Activated naive CD8-positive, alpha-beta T cell treated with anti-CD3 and anti-CD28 coated beads for 36 hours (primary cell): ENCODE measurements at places on chromosomes 13 and 19. TPM values are rescaled to one million over a fixed set of nuclear protein-coding genes. Genes with fewer than 3 reads are reported as not detected.

Gene KHSRP
- total RNA-seq: 483 TPM

DNA sequence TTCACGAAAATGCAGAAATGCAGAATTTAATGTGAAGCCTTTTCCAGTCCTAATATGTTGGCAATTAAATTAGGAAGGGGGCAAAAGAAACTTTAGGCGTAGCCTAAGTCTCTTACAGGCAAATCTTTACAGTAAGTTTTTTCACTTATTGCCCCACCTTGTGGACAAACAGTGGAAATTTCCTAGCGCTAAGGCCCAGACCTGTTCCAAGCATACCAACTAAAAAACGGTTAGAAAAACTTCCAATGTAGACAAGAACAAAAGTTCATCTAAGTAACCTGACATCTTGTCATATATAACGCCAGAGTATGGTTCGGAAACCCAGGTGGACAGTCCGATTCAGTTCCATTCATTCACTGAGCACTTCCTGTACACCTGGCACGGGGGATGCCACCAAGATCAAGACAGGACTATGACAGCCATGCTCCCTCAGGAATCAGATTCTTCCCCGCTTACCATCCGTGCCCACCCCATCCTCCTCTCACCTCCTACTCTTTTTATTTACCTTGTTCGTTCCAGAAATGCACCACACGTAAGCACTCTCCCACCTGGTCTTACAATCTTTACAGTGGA, 4.9 kb downstream of the ZAR1L start:
- peaks cover 20% of the 10 kb centered on the region for H3K4me1 ChIP-seq
- no peak for DNase-seq
- no peaks in the 10 kb centered on the region for H3K36me3 ChIP-seq
- H3K4me3 ChIP-seq: no peak overlapping the region
- no peak overlapping the region for H3K27ac ChIP-seq

Gene HIPK4
- total RNA-seq: not detected

Gene C1QTNF9B
- total RNA-seq: not detected

DNA sequence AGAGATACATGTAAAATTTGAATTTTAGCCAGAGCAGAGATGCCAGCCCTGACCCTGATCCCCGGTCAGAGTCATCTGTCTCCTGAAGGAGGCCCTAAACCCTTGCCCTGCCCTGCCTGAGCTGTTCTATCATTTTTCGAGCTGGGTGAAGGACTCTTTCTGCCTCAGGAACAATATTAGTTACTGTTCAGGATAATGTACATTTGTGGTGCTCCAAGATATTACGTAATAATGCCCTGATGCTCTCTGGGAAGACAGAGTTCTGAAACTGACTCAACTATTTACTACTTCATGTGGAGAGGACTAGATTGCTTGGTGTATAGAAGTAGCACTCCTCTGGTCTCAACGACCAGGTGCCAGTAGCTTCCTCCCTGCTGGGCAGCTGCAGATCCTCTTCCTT, 37.9 kb upstream of the UBL3 start:
- H3K27ac ChIP-seq: no peak overlapping the region
- H3K27me3 ChIP-seq: no peaks in the 10 kb centered on the region
- no peak for DNase-seq

DNA sequence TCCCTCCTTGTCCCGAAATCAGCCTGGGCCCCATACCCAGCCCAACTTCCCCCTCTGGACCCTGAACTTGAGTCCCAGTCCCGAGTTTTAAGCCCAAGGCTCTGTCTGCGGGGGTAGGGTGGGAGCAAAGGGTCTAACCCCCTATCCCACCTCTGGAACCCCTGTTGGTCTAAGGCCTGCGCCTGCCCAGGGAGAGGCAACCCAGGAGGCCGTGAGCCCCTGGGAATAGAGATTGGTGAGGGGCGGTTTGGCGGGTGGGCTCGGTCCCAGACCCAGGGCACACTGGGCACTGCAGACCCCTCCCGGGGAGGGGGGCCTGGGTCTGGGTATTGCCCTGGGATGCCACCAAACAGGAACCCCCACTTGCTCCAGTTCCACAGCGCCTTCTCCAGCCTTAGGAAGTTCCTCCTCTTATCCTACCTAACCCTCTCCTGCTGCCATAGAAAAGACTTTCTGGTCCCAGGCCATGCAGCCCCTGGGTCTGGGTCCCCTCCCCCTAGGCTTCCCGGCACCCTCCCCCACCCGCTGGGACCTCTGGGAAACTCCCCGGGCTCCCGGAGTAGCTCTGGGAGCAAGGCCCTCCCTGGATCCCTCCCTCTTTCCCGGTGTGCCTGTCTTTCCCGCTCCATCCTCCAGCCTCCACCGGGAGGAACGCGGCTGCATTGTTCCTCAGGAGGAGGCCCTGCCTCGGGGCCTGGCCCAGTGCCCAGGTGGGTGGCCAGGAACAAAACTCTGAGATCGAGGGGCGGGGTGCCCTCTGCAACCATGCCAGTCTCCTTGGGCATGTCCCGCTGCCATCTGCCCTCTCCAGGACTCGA, 33.6 kb upstream of the NANOS3 start:
- peak overlapping the region; percentile 95 for H3K27ac ChIP-seq
- DNase-seq: no peak
- no peaks in the 10 kb centered on the region for H3K27me3 ChIP-seq
- H3K36me3 ChIP-seq: peaks cover 32% of the 10 kb centered on the region
- peak overlapping the region; percentile 90 for H3K4me3 ChIP-seq

Gene TMEM38A
- 1.2 TPM for total RNA-seq

Gene TTC9B
- total RNA-seq: not detected

- peaks cover 3% of the 10 kb centered on the region for H3K4me1 ChIP-seq
- H3K27ac ChIP-seq: no peak overlapping the region
- peak; percentile 40 for DNase-seq
These were observed 32.7 kb downstream of the KDM4B start for GRCh38 chr19:5001615-5002014.
